ENCODE measurements at places on chromosomes 1 and 21.

DNA sequence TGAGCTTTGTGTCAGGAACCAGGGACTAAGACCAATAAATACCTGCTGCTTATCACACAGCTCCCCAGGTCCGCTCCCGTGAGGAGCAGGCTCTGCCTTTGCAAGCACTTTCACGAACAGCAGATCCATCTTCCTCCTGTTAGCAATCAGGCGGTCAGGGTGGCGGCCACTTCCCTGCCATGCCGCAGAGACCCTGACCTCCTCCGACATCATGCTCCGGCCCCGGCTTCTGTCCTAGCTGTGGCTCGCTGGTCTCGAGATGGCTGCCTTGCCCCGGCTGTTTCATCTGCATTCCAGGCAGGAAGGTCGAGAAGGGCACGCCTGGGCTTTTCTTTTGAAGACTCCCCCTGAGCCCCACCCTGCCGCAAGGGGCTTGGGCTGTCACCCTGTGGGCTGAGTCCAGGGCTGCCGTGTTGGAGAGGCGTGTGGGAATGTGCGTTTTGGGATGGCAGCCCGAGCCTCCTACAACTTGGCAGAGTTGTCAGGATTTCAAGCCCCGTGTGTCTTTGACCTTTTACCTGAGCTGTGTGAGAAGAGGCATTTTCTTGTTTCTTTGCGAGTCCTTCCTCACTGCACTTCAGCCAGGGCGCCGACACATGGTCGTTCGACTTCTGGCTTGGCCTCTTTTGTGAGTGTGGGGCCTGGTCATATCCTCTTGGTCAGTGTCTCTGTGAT lies 59.5 kb downstream of the AGPAT3 start:
- no peak overlapping the region for H3K27ac ChIP-seq
- peaks cover 32% of the 10 kb centered on the region for H3K4me1 ChIP-seq
- peaks cover 4% of the 10 kb centered on the region for H3K36me3 ChIP-seq
- H3K4me3 ChIP-seq = no peak overlapping the region
- no peaks in the 10 kb centered on the region for H3K27me3 ChIP-seq

DNA sequence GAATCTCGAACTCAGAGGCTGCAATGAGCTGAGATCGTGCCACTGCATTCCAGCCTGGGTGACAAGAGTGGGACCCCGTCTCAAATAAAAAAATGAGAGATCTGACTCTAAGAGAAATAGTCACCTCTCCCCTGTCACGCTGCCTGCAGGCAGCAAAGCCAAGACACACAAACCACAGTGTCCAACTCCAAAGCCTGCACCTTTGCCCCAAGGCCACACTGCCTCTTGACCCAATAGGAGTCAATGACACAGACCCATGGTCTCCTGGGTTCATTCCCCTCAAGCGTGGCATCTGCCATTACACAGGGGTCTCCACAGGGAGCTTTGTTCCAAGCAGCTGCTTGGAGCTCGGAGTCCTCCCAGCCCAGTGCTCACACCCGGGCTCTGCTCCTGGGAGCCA lies 46.3 kb downstream of the SLC9A1 start:
- H3K36me3 ChIP-seq = peaks cover 12% of the 10 kb centered on the region
- no peaks in the 10 kb centered on the region for H3K27me3 ChIP-seq
- peaks cover 28% of the 10 kb centered on the region for H3K4me1 ChIP-seq
- H3K4me3 ChIP-seq = no peak overlapping the region

DNA sequence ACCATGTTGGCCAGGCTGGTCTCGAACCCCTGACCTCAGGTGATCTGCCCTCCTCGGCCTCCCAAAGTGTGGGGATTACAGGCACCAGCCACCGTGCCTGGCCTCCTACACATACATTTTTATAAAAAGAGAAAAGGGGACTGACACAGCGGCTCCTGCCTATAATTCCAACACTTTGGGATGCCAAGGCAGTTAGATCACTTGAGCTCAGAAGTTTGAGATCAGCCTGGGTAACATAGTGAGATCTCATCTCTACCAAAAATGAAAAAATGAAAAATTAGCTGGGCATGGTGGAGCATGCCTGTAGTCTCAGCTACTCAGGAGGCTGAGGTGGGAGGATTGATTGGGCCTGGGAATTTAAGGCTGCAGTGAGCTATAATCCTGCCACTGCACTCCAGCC lies 23.4 kb downstream of the ZNF281 start:
- no peak overlapping the region for H3K27ac ChIP-seq
- DNase-seq = no peak
- H3K36me3 ChIP-seq = no peaks in the 10 kb centered on the region
- H3K4me1 ChIP-seq = peaks cover 1% of the 10 kb centered on the region
- no peak overlapping the region for H3K4me3 ChIP-seq

DNA sequence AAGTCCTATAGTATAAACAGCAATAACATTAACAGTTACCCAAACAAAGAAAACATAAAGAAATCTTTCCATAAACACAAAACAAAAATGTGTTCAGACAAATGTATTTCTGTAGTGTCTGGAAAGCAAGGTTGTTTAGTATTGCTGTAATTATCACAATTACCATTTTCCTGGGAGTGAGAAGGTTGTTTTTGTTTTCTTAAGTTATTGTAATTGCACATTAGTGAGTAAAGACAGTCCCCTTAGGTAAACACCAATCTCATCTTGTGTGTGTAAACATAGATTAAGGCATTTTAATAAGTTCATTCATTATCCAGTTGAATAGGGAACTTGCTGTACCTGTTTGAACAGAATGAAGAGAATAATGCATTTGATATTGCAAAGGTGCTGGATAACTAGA lies 356.9 kb upstream of the ADGRL4 start:
- H3K4me3 ChIP-seq = no peak overlapping the region
- no peaks in the 10 kb centered on the region for H3K27me3 ChIP-seq
- H3K36me3 ChIP-seq = no peaks in the 10 kb centered on the region
- H3K4me1 ChIP-seq = no peaks in the 10 kb centered on the region

- H3K4me1 ChIP-seq = no peaks in the 10 kb centered on the region
- no peak overlapping the region for H3K27ac ChIP-seq
- peaks cover 7% of the 10 kb centered on the region for H3K27me3 ChIP-seq
- H3K36me3 ChIP-seq = no peaks in the 10 kb centered on the region
- DNase-seq = no peak
Measured at GRCh38 chr1:111855260-111855659, 99.6 kb downstream of the DDX20 start.

DNA sequence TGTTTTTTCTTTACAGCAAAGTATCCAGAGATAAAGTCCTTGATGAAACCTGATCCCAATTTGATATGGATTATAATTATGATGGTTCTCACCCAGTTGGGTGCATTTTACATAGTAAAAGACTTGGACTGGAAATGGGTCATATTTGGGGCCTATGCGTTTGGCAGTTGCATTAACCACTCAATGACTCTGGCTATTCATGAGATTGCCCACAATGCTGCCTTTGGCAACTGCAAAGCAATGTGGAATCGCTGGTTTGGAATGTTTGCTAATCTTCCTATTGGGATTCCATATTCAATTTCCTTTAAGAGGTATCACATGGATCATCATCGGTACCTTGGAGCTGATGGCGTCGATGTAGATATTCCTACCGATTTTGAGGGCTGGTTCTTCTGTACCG lies 6.5 kb downstream of the DEGS1 start:
- H3K36me3 ChIP-seq = peaks cover 18% of the 10 kb centered on the region
- peaks cover 40% of the 10 kb centered on the region for H3K4me1 ChIP-seq
- no peak overlapping the region for H3K4me3 ChIP-seq
- DNase-seq = no peak

DNA sequence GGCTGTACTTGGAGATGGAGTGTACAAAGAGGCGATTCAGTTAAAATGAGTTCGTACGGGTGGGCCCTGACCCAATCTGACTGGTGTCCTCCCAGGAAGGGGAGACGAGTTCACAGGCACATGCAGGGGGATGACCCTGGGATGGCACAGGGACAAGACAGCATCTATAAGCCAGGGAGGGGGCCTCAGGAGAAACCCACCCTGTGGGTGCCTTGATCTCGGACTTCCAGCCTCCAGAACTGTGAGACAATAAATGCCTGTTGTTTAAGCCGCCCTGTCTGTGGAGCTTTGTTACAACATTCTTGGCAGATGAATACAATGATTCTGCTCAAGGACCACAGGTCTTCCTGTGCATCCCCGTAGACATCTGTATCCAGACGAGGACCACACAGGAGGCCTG lies 14.6 kb upstream of the CLDN14 start:
- H3K27ac ChIP-seq = no peak overlapping the region
- H3K36me3 ChIP-seq = no peaks in the 10 kb centered on the region
- no peaks in the 10 kb centered on the region for H3K4me1 ChIP-seq

GRCh38 chr1:54081306-54082270 lies 28.2 kb downstream of the TCEANC2 start:
- DNase-seq = peak; percentile 77
- no peaks in the 10 kb centered on the region for H3K36me3 ChIP-seq
- no peaks in the 10 kb centered on the region for H3K27me3 ChIP-seq
- H3K4me3 ChIP-seq = no peak overlapping the region
- peaks cover 5% of the 10 kb centered on the region for H3K4me1 ChIP-seq
- no peak overlapping the region for H3K27ac ChIP-seq

- DNase-seq = no peak
- H3K27me3 ChIP-seq = no peaks in the 10 kb centered on the region
- H3K4me3 ChIP-seq = peak overlapping the region; percentile 67
- H3K27ac ChIP-seq = peak overlapping the region; percentile 94
- H3K36me3 ChIP-seq = no peaks in the 10 kb centered on the region
Measured at GRCh38 chr1:101283443-101283842, 46.6 kb downstream of the S1PR1 start.

DNA sequence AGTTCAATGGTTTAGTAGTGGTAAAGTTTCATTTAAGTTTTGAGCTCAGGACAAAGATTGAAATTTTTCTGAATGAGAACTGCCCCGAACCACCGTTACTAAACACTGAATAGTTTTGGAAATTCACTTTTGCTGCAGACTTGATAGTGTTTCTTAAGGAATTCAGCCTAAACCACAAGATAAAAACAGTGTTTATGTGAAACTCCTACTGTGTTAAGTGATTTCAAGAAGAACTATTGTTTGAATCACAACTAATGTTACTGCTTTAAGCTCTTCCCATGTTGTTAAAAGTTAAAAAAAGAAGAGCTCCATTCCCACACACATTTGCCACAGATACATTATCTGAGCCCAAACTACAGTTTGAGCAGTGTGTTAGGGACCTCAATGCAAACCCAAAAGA lies 159.2 kb downstream of the DYRK1A start:
- no peak overlapping the region for H3K27ac ChIP-seq
- H3K4me1 ChIP-seq = no peaks in the 10 kb centered on the region
- H3K4me3 ChIP-seq = no peak overlapping the region
- H3K36me3 ChIP-seq = no peaks in the 10 kb centered on the region
- peaks cover 5% of the 10 kb centered on the region for H3K27me3 ChIP-seq
- no peak for DNase-seq

DNA sequence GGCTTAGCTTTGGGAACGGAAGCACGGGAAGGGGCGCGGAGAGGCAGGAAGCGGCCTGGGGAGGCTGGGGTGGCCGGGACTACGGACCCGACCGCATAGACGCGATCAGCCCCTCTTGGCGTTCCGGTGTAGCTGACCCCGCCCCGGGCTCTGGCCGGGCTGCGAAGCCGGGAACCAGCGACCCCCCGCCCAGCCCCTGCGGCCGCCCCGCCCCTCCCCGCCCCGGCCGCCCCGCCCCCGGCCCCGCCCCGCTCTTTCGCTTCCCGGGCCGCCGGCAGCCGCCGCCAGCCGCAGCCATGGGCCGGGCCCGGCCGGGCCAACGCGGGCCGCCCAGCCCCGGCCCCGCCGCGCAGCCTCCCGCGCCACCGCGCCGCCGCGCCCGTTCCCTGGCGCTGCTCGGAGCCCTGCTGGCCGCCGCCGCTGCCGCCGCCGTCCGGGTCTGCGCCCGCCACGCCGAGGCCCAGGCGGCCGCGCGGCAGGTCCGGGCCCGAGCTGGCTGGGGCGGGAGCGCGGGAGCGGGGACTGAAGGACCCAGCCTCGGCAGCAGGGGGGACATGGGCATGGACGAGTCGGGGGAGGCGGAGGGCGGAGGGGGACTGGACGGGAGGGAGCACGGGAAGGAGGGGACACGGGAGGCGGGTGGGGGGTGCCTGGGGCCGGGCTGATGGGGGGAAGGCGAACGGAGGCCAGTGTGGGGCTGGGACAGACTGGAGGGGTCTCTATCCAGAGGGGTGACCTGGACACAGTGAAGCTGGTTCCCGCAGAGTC lies at the start of gene SELENON:
Gene SELENON (plus strand): TSS at position 259 of the 768 bp plus-strand sequence. CDS start 38 bp downstream, at position 297.
- peak within 1 kb of the TSS; percentile 81 for H3K4me3 ChIP-seq
- peak within 1 kb of the TSS; percentile 57 for H3K27ac ChIP-seq
- peaks cover 71% of the 10 kb centered on the region for H3K4me1 ChIP-seq
- no peaks in the 10 kb centered on the region for H3K27me3 ChIP-seq

- H3K27me3 ChIP-seq = peaks cover 6% of the 10 kb centered on the region
- H3K4me3 ChIP-seq = no peak overlapping the region
- H3K4me1 ChIP-seq = no peaks in the 10 kb centered on the region
- no peak overlapping the region for H3K27ac ChIP-seq
Measured at GRCh38 chr1:237199026-237199425, 157.0 kb downstream of the RYR2 start.

GRCh38 chr1:19337289-19337688 lies 25.2 kb downstream of the SLC66A1 start:
- no peak overlapping the region for H3K4me3 ChIP-seq
- peaks cover 13% of the 10 kb centered on the region for H3K4me1 ChIP-seq
- no peaks in the 10 kb centered on the region for H3K27me3 ChIP-seq
- no peak for DNase-seq
- peaks cover 6% of the 10 kb centered on the region for H3K36me3 ChIP-seq

DNA sequence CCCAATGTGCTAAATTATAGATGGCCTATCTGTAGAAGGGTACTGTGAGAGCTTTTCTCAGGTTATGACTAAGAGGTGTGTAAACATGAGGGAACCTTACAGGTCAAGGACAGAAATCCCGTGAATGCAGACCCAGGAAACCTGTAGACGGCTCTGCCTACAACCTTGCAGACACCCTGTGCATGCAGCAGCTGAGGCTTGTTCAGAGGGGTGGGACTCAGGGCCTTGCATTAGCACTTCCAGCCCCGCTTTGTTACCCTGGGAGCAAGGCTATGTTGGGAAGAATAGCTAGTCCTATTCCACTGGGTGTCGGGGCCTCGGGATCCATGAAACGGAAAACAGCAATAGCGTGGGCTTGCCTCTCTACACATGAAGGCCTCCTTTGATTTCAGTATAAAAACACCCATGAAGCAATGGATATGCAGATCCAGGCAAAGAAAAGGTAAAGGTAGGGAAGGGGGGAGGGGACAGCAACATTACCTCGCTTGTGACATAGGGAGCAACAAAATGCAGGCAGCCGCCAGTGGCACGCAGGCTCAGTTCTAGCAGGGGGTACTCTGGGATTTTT lies 9.5 kb upstream of the NDUFS5 start:
- no peaks in the 10 kb centered on the region for H3K27me3 ChIP-seq
- H3K27ac ChIP-seq = no peak overlapping the region
- no peaks in the 10 kb centered on the region for H3K4me1 ChIP-seq
- peaks cover 5% of the 10 kb centered on the region for H3K36me3 ChIP-seq
- H3K4me3 ChIP-seq = no peak overlapping the region

GRCh38 chr1:85366391-85367170 lies 90.1 kb upstream of the BCL10 start:
- no peak for DNase-seq
- H3K4me3 ChIP-seq = no peak overlapping the region
- no peaks in the 10 kb centered on the region for H3K4me1 ChIP-seq
- H3K27me3 ChIP-seq = peaks cover 2% of the 10 kb centered on the region

- no peaks in the 10 kb centered on the region for H3K36me3 ChIP-seq
- H3K27me3 ChIP-seq = no peaks in the 10 kb centered on the region
- H3K4me1 ChIP-seq = peaks cover 7% of the 10 kb centered on the region
Measured at GRCh38 chr21:45845770-45846090, 135.8 kb upstream of the COL6A1 start.

Measured in activated naive CD4-positive, alpha-beta T cell treated with anti-CD3 and anti-CD28 coated beads for 36 hours (primary cell).